ENCODE measurements at places on chromosomes 1 and 21.

GRCh38 chr1:230268371-230269170 is 157.6 kb downstream of the PGBD5 start:
- peak; percentile 27 for DNase-seq

DNA sequence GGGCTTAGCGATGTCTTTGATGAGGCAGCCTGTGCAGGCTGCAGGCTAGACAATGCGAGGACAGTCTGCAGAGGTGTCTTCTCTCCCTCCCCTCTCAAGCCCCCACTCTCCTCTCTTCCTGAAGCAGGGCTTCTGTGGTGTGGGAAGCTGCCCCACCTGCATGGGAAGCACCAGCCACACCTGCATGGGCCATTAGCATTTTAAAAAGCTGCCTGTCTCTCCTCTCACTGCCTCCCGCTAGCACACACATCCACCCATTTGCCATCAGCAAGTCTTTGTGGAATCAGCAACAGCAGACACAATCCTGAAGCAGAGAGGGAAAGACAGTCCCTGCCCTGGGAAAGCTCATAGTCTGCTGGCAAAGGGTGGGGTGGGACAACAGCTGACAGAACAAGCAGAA is 53.1 kb downstream of the NAV1 start:
- DNase-seq = no peak

GRCh38 chr1:233620065-233620464 is 6.2 kb downstream of the KCNK1 start:
- no peak for DNase-seq

- no peak for DNase-seq
Observed at GRCh38 chr1:228894442-228894989, 159.2 kb downstream of the RHOU start.

DNA sequence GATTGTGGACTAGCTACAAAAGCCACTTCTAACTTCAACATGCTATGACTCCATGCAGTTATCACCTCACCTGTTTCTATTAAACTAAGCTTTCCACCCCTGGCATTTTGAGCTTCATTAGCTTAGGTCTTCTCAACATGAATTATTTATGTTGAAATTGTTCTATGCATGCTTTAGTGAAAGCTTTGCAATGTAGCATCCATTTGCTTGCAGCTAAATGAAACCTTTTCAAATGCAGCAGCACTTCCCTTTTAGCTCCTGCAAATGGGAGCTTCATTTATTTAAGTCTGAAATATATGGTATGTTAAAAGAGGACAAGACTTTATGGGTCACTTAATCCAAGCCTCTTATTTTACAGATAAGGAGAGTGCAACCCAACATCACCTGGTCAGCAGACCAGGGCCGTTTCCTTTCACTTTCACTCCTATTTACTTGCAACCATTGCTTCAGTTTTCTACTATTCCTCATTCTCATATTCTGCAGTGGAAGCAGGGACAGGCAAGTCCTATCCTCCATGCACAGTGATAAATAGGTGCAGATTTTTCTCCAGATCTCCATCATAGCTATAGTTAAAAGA is 56.4 kb upstream of the SAMSN1 start:
- no peak for DNase-seq

DNA sequence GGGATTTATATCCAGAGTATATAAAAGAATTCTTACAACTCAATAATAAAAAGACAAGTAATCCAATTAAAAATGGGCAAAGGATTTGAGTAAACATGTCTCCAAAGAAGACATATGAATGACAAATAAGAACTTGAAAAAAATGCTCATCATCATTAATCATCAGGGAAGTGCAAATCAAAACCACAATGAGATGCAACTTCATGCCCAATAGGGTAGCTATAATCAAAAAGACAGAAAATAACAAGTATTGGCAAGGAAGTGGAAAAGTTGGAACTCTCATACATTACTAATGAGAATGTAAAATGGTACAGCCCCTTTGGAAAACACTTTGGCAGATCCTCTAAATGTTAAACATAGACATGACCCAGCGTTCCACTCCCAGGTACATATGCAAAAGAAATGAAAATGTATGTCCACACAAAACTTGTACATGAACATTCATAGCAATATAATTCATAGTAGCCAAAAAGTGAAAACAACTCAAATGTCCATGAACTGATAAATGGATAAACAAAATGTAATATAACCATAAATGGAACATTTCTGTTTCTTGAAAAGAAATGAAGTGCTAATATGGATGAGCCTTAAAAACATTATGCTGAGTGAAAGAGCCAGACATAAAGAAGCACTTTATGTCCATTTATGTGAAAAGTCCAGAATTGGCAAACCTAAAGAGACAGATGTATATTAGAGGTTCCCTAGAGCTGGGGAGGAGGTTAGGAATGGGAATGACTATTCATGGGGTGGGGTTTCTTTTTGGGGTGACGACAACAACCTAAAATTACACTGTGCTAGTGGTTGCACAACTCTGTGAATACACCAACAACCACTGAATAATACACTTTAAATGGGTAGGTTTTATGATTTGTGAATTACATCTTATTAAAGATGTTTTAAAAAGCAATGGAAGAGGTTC is 259.7 kb downstream of the RHOU start:
- no peak for DNase-seq

DNA sequence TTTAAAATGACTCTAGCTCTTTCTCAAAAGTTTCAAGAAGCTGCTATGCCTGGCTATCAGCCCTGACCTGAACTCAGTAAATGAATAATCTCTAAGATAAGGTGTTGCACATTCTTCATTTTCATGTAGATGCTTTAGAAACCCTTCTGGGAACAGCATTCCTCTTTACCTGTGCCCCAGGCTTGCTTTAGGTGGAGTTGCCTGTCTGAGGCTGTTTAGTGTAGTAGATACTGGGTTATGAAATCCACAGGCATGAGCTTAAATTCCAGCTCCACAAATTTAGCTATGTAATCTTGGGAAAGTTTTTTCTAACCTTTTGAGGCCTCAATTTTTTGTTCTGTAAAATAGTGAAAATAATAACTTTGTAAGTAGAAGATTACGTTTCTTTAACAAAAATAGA is 41.6 kb downstream of the ATP6V1G3 start:
- no peak for DNase-seq

- DNase-seq = no peak
Observed at GRCh38 chr1:82485591-82486369, 685.0 kb downstream of the ADGRL2 start.

DNA sequence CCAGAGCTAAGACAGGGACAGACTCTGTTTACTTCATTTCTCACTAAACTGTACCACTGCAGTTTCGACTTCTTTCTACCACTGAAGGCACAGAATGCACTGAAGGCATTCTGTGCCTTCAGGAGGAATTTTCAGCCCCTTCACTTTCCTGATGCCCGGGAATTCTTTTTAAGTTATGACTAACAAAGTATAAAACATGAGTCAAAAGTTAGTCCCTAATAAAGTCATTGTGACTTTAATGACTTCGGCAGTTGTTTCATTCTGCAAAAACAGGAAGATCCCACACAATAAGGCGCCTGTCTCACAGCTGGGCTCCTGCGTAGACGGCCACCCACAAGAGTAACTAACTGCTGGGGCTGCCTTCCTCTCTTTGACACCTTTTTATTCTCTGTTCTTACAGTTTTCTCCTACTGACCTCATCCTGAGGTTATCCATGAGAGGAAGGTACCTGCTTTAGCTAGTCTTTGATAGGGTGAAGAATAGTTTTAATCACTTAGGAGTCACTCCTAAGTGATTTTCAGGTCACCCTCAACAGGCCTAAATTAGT is 183.9 kb upstream of the SGIP1 start:
- DNase-seq = peak; percentile 73

DNA sequence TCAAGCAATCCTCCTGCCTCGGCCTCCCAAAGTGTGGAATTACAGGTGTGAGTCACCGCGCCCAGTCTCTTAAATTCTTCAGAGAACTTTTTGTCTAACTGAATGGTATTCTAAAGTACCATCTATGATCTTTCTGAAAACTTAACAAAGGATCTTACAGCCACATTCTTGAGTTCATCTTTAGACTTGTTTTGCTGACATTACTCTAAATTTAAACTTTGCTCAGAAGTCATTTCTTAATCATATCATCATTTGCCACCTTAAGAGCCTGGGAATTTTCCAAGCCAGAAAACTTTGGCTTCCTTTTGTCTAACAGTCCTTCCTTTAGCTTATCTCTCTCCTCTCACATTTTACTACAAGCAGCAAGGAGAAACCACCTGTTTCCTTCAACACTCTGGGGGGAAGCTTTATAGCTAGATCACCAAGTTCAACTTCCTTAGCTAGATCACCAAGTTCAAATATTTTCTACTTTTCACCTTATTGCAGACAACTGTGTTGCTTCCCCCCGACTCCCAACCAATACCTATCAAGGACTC is 5.4 kb upstream of the ZBTB8A start:
- DNase-seq = no peak

GRCh38 chr1:9904596-9904995 is 5.5 kb downstream of the CTNNBIP1 start:
- DNase-seq = no peak

DNA sequence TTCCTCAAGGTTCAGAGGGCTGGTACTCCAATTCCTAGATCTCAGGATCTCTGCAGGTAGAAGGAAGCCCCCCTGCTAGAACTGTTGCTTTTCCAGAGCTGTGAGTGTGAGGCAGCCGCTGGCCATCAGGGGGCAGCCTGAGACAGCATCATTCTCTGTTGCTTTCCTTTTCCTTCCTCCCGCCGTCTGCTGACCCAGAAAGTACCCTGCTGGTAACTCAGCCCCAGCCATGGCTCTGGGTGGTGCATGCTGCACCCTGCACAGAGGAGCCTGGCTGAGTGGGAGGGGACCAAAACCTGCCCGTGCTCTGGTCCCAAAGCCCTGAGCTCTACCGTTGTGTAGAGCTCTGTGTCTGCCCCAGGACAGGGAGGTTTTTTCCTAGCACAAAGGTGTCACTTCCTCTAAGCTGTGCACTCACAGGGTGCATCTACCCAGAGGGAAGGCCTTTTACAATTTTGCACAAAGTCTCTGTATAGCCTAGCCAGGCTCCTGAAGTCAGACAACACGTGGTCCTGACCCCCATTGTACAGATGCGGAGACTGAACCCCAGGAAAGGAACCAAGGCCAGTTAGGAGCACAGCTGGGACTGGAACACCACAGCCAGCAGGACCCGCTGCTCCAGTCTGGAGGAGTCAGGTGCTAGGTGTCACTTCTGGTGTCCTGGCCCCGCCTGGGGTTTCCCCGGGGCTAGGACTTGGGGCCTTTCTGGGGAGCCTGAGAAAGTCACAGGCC is 5.6 kb upstream of the FAM131C start:
- DNase-seq = peak; percentile 71

DNA sequence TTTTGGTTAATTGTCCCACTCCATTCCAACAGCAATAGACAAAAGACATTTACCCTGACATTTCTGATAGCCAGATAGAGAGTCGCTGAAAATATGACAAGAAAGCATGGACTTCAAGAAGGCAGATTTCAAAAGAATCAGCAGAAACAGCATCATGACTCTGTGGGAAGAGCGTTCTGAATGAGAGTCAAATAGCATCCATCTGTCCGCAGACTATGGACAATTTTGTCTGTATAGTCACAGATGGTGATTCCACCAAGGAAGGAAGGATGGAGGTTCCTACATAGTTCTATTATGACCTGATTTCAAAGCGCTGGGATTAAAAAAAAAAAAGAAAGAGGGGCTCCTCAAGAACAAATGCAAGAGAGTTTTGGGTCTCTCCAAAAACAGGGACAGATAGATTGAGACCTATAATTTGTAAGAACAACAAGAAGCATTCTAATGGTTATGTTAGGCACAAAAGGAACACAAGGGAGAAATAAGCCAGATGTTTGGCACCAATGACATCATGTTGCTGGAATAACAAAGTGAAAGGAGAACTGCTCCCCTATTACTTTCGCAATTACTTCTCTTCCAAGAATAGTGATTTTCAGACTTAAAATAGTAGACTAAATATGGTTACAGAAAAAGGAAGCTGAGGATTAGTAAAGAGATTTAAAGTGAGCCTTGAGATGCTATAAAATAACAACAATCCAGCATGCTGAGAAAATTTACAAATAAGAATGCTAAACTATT is 28.5 kb downstream of the NIBAN1 start:
- no peak for DNase-seq

DNA sequence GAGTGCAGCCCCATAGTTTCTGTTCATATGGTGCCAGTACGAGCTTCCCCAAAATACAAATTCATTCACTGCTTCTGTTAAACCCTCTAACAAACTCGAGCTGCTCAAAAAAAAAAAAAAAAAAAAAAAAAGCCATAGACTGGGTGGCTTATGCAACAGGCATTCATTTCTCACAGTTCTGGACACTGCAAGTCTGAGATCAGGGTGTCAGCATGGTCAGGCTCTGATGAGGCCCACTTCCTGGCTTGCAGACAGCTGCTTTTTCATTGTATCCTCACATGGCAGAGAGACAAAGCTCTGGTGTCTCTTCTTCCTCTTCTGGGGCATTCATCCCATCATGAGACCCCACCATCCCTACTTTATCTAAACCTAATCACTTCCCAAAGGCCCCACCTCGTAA is 121.6 kb downstream of the PTBP2 start:
- DNase-seq = no peak

DNA sequence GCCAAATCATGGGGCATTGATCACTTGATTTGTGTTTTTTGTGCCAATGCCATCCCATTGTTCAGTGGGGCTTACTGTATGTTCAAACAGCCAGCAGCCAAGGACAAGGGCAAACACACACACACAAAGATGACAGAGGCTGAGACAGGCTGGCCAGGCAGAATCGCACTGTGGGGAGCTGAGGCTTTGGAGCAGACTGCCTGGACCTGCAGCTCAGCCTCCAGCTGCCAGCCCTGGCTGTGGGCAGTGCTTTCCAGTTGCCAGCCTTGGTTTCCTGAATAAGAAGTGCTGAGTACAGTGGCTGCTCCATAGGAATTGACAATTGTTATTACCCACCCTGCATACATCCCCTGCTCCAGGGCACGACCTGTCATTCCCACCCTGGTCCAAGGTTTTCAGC is 16.9 kb upstream of the PCP4 start:
- no peak for DNase-seq

DNA sequence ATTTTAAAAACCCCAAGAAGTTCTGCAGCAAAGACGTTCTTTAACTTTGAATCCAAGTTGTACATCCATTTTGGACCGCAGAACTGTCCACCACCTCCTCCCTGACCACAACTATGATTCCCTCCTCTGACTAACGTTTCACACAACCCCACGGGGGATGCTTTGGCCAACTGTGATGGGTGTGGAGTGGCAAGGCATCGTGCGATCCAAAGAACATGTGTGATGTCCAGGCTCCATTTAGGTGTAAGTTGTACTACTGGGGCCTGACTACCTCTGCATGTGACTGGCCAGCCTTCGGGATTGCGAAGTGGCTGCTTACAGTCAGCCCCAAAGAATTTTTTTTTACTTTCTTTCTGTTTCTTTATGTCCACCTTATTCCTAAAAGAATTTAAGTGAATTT is 6.7 kb downstream of the KCNJ15 start:
- no peak for DNase-seq
